ENCODE measurements at places on chromosomes 1 and 21.

- no peak for DNase-seq
These were observed 43.0 kb upstream of the TRABD2B start for GRCh38 chr1:48040154-48040553.

DNA sequence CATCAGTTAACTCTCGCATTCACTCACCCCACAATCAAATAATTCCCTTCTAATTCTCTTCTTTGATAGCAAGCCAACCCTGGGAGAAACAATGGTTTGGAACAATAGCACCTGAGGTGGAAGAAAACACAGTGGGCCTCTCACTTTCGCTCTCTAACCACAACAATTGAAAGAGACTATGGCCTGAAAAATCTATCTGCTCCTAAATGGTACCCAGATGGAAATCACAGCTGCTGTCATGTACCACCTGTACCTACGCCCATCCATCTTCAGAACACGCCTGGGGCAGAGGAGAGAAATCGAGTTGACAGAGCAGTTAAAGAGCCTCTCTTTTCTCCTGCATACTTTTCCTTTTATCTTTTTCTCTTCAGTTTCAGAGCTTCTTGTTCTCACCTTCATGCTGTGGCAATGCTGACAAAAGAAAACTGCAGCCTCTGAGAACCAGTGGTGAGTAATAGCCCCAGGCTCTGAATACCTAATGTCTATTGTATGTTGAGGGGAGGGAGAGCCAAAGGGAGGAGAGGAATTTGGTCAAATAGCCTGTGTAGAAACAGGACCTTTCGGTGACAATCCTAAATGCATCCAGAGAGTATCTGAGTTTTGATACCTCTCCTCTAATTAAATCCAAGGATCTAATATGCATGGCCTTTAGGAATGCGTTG, 57.7 kb downstream of the ZC3H11B start:
- no peak for DNase-seq

DNA sequence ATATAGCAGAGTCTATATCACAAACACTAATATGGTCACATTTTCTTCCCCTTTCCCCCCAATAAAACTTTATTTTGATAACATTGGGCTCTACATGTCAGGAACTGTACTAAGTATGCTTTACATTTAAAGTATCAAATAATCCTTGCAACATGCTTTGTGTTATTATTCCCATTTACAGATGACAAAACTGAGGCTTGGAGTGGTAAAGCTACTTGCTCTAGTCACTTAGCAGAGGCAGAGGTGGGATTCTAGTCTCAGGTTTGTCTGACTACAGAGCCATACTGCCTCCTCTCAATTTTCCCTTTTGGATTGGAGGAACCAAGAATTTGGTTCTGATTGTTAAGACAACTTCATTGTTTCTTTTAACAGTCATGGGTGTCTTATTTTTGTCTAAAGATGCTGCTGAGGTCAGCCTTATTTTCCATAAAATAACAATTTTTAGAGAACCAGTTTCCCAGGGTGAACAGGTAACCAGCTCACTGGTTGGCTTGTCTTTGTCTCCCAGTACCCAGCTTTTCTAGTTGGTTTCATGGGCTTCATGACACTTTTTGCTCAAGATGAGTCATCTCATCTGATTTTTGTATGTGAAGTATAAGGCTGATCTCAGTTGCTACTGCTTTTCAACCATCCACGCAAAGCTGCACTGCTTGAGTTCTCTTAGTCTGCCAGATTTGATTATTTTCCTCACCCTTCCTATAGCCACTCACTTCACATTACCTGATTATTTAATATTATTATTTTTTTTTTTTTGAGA, 81.0 kb upstream of the ARID1A start:
- DNase-seq: no peak

GRCh38 chr1:198686069-198686728, 47.4 kb downstream of the PTPRC start:
- no peak for DNase-seq

GRCh38 chr1:110690709-110691365, 16.1 kb upstream of the KCNA3 start:
- DNase-seq: no peak

DNA sequence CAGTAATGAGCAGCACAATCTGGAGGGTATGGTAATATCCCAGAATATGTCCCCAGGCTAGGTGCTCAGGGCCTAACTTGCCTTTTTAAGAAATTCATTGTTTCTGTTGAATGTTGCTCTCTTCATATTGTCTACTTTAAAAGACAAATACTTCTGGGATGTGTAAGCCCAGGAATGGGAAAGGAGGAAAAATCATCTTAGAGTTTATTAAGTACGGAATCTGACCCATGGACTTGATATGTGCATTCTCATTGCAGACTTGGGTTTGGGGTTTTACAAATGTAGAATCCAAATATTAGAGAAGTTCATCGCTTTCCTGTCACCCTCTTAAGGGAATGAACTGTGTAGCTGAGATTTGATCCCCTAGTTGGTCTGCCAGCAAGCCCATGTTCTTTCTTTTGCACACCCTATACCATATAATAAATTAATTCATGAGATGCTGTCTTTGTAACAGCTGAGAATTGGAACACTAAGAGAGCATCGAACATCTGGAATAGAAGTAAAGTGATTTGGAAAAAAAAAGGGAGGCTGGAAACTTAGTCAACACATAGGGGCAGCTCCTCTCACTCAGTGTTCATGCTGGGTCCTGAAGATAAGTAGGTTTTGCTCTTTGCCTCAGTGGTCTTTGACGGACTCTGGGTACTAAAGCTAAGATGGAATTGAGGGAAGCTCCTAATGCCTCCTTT, 235.8 kb upstream of the C1orf105 start:
- DNase-seq: no peak

- no peak for DNase-seq
These were observed 64.6 kb downstream of the TOR3A start for GRCh38 chr1:179146476-179146875.

DNA sequence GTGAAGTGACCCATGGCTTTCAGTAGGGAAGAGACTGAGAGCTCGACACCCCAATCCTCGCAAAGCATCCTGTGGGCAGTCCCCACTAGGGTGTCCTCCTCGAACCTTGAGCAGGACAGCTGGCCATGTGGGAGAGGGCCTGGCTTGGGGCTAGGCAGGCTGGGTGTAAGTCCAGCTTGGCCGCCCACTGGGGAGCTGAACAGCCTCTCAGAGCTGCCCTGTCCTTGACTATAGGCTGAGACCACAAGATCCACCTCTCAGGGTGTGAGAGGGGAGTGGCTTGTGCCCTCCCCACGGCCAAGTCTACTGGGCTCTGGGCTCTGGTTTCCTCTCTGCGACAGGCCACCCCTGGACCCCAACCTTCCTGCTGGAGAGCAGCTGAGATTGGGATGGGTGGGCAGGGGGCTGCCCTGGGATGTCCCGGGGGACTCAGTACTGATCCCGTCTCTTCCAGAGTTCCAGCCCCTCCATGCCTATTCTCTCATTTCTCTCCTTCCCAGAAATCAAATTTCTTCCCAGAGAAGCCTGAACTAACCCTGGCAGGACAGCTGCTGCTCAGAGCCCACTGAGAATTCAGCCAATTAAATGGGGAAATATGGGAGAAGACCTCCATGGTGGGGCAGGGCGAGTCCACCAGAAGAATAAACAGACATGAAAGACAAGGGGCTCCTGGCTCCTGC, 282.9 kb downstream of the PTPRU start:
- DNase-seq: no peak

DNA sequence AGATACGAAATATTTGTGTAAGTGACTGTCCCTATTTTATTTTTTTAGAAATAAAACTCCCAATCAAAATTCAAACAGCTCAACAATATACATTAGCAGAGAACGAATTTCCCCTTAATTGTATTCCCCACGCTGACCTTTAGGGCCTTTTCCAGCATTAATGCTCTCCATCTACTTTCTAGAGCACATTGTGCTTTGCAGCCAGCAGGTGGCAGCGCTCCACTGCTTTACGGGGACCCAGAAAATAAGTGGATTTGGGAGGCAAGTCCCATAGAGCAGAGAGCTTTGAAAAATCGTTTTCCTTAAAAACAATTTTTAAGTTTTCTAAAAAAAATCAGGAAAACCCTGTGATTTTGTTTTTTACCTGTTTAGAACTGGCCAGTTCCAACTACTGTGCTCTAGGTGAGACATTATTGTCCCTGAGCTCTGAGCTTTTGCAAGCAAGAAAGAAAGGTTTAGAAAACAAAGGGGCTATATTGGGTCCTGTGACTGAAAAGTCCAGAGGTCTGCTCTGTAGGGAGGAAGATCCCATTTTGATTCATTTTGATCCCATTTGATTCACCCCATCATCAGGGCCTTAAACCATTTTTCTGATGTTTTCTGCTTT, 144.4 kb upstream of the ZNF644 start:
- peak; percentile 19 for DNase-seq

GRCh38 chr1:216224233-216224632, 199.0 kb downstream of the USH2A start:
- no peak for DNase-seq

GRCh38 chr21:26969971-26970725, 3.3 kb upstream of the ADAMTS5 start:
- DNase-seq: no peak

DNA sequence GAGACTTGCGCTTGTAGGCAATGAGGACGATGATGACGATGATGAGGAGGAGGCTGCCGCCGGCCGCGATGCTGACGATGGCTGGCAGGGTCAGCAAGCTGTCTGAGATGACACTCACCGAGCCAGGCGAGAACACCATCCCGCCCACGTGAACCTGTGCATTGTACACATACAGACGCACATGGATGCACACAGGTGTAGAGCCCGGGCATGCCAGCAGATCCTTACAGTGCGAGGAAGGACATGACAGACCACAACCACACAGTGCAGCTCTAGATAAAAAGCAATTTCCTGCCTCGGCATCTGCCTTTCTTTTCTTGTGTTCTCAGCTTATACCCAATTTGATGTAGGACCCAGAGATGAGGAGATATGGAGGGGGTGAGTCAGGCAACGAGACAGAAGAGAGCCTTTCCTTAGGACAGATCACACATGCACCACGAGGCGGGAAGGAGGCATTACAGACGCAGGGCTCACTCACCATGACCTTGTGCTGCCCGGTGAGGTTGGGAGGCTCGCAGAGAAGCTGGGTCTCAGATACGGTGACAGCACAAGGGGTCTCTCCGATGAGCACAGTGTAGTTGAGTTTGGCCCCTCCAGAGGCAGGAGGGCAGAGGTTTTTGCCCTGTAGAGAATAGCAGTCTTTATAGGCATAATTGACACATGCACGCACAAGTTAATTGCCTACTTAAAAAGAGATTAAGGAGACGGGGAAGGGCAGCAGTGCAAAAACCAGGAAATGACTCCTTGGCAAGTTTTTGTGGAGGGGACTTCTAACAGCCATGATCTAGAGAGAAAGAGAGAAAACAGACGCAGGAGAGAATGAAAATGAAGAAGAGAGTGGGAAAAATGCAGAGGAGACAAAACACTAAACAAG, 133.9 kb upstream of the CD34 start:
- DNase-seq: no peak

GRCh38 chr1:27360159-27361043, 6.4 kb downstream of the MAP3K6 start:
- no peak for DNase-seq

DNA sequence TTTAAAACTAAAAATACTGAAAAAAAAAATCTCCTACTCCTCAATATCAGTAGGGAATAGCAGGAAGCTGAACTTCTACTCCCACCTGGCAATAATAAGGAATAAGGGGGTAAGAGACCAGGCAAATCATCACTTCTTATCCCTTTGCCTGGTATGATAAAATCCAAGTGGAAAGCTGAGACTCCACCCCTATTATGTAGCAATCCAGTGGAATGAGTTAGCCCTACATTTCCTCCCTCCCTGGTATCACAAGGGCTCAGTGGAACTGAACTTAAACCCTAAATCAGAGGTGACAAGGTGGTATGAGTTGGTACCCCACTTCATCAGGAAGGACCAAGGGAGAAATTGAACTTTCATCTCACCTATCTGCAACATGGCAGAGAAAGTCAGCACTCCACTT, 25.7 kb downstream of the TRIM33 start:
- DNase-seq: no peak

GRCh38 chr1:230867903-230868735, at the start of gene C1orf198:
TSS of gene C1orf198 (minus strand) at chr1:230868521. CDS start at chr1:230868512, 9 bp downstream.
- peak; percentile 81 for DNase-seq

- DNase-seq: no peak
These were observed at the start of gene SLC30A2 for GRCh38 chr1:26045722-26046245. TSS of gene SLC30A2 (minus strand) at chr1:26046118. CDS start at chr1:26045896, 222 bp downstream.

Data from GM19239 (cell line).